ENCODE measurements at places on chromosomes 1 and 21. TPM values are rescaled to one million over a fixed set of nuclear protein-coding genes. Genes with fewer than 3 reads are reported as not detected.

GRCh38 chr1:10973552-10973951, 38.9 kb upstream of the TARDBP start:
- DNase-seq, result no peak

- DNase-seq, result no peak
Measured at GRCh38 chr1:203402629-203403337, 51.9 kb upstream of the FMOD start.

The ANKRD34A gene
- 0.22 TPM for total RNA-seq

The SYPL2 gene
- total RNA-seq, result 0.95 TPM

DNA sequence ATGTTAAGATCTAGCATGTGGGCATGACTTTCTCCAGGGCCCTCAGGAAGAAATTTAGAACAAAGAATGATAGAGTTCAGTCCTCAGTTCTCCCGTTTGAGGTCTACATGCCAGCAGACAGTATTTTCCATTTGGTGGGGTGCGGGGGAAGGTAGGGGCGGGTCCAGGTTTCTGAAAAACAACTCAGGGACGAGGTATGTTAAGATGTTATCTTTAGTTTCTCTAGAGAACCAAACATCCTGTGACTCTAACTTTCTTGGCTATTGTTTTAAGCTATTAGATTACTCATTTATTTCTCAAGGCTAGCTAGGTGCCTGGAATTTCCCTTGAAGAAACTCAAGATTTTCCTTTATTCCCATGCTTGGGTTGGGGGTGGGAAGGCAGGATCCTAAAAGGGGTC, 42.3 kb upstream of the SYT14 start:
- no peak for DNase-seq

The CRABP2 gene
- total RNA-seq, result 70.4 TPM

The RGS13 gene
- not detected for total RNA-seq

- no peak for DNase-seq
Measured at GRCh38 chr1:33815061-33815460, 48.8 kb upstream of the HMGB4 start.

DNA sequence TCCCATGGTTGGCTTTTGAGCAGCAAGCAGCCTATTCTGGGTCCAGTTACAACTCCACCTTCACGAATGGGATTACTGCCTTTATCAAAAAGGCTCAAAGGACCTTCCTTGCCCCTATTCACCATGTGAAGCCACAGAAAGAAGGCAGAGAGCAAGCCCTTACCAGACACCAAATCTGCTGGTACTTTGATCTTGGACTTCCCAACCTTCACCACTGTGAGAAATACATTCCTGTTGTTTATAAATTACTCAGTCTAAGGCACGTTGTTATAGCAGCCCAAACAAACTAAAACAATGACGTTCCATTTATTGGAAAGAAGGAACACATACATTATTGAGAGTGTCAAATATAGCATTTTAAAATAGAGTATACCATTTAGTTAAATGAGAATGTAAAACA, 1557.9 kb downstream of the PLA2G4A start:
- no peak for DNase-seq

The RNU1-1 gene
- total RNA-seq, result 3,957 TPM

The OR2AK2 gene
- not detected for total RNA-seq

- DNase-seq, result no peak
Measured at GRCh38 chr21:35792569-35793305, 267.6 kb downstream of the SETD4 start.

The ABCG1 gene
- total RNA-seq, result 4.6 TPM

All from progenitor cell of endocrine pancreas (in vitro differentiated cells).